Dermis microvascular lymphatic vessel endothelial cell (primary cell): ENCODE measurements at places on chromosomes 3 and 15.

GRCh38 chr15:63593705-63594671, 3.2 kb upstream of the FBXL22 start:
- DNase-seq, result no peak

DNA sequence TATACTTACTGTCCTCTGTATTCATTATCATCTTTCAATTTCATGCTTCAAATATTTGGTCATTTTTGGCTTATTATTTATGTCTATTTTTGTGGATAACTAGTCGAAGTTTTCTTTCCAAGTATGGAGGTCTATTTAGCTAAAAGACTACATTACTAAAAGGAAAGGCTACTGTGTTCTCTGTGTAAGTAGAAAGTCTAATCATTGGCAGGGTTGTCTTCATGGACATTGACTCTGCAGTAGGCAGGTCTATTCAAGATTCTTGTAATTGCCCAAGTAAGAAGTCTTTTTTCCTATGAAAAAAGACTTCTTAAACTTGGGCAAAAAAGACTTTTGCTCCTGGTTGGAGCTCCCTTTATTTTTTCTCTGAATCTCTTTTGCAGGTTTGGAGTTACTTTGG, 368.6 kb upstream of the GRM7 start:
- DNase-seq, result no peak

DNA sequence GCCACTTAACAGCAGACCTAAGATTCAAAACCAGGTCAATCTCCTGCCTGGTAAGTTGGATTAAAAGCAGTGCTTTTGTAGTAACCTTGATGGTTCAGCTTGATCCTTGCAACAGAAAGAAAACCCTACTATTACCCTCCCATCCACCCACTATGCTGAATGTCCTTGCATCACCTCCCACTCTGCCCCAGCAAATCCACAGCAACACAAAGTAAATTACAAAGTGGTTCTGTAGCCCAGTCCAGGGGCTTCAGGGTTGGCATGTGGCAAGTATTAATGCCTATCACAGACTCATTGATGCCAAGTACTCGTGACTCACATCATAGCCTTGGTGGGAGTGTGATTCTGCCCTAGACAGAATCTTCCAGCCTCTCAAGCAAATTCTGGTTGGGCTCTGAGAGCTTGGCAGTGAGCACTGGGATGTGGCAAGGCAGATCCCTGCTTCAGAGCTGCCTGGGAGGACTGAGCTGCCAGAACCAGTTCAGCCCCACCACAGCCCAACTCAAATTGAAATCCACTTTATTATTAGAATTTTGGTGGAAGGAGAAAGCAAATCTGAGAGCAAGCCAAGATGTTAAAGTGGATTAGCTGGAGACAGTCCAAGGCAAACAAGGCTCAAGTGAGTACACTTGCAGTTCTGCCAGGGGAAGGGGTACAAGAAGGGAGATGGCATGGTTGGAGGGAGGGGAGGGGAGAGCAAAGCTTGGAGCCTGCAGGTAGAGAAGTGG, 225.8 kb upstream of the UMPS start:
- no peak for DNase-seq

DNA sequence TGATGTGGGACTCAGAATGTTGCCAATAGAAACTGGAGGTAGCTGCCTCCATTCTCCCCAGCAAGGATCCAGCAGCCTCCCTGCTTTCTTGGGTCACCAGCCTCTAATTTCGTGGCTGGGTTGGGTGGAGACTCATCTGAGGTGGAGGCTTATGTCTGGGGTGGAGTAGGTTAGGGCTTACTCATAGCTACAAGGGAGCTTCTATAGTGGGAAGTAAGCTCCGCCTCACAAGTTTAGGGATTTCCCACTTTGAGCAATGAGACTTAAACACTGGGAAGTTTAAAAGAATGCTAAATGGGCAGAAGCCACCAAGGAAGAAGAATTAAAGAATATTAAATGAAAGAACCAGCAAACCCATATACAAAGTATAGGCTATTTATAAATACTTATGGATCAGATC, 63.8 kb downstream of the GJD2 start:
- DNase-seq, result no peak

DNA sequence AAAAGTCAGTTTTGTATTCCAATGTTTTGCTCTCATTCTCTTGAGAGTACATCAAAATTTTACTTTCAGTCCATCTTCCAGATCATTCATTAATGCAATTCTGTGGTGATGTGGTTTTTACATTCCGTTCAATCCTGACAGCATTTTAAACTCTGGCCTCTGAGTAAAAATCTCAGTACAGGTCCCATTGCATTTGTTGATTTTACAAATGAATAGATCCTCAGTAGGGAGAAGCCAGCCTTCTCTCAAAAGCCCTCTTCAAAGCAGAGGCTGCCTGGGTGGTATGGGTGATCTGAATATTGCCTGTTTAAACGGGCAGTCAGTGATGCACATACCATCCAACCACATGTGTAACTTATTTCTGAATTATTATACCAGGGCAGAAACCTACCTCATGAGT, 72.5 kb upstream of the TSC22D2 start:
- no peak for DNase-seq

DNA sequence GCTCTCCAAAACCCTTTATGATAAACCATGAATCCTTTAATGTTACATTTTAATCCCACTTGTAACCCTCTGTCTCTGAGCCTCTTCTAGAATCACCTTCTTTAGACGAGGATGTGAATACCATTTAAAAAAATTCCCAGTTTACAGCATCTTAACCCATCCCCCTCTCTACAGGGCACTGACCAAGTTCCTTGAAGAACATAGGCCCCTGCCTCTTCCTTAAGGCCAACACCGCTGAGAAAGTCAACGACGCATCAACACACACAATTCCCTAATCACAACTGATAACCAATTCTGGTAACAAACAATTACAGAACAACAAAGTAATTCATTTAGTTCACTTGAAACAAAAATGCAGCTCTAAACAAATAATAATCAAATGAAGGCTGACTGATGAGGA, 130.3 kb downstream of the DLG1 start:
- DNase-seq, result no peak

- no peak for DNase-seq
These were observed 298.9 kb upstream of the CBLB start for GRCh38 chr3:106167728-106168127.

DNA sequence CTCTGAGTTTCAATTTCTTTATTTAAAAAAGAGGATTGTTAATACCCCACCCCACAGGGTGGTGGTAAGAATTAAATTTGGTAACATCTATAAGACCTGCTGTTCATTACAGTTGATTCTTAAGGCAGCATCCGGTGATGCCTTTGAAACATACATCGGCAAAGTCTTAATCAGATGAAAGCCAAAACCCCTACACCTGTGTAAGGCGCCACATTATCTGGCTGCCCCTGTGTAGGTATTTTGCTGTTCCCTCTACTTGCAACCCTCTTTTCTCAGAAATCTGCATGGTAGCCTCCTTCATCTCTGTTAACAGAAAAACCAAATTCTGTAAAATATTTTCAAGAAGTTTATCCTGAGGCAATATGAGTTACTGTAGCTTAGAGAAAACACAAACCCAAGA, 90.0 kb downstream of the ST6GAL1 start:
- DNase-seq, result no peak

- DNase-seq, result no peak
These were observed 100.8 kb downstream of the CCNL1 start for GRCh38 chr3:157059181-157059580.

GRCh38 chr15:100760357-100760903, 119.2 kb upstream of the ALDH1A3 start:
- no peak for DNase-seq

DNA sequence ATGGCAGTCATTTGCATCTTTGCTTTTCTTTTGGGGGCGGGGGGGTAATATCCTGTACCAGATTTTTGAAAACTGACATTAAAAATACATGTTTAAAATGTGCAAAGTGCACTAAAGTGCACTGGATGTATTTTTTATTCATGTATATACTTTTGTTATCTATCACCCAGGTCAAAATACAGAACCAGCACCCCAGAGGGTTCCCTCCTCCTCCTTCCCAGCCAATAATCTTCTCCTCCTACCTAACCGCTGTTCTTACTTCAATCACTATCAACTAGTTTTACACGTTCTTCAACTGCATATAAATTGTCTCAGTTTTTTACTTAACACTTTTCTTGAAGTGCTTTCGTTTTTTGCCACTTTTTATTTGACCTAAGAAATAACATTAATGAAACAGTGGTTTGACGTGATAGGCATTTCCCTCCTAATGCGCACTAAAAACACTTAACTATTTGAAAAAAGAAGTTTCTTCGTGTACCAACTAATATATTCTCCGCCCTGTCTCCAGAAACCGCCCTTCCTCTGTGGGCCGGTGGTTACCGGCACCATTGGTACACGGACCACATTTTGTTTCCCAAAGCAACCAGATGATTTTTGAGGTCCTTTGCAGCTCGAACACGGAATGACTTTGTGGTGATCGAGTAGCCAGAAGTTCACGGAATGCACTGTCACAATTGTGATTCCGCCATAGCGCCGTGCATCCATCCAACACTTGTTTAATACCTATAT, 836 bp upstream of the AKAP13 start:
- no peak for DNase-seq
